ENCODE measurements at places on chromosomes 16 and 17.
A peak's percentile ranks its signal among the peaks of the same experiment; 100 is the strongest.

GRCh38 chr16:47460711-47461597 is at the start of the genes ITFG1 and PHKB:
ITFG1 (minus strand) TSS chr16:47461063; CDS start chr16:47461045, 18 bp downstream.
PHKB (plus strand) TSS chr16:47461331; CDS start chr16:47461351, 20 bp downstream.
- peak; percentile 94 for DNase-seq

DNA sequence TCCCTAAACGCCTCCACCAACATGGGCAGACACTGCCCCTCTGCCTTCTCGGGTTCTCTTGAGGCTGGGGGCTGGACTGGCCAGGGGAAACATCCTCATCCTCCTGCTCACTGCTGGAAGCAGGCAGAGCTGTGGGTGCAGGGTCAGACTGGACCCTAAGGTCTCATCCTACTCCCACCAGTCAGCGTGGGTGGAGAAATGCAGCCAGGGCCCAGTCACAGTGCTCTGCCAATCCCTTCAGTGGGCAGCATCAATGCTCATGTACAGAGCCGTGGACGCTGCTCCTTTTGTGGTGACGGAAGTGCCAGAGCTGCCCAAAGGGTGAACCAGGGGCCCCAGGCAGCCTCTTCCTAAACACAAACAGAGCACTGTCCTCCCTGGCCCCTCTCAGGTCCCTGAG is 13.4 kb upstream of the TBX2 start:
- DNase-seq: no peak

- DNase-seq: no peak
These were observed 1491.4 kb upstream of the GOT2 start for GRCh38 chr16:60225541-60225940.

DNA sequence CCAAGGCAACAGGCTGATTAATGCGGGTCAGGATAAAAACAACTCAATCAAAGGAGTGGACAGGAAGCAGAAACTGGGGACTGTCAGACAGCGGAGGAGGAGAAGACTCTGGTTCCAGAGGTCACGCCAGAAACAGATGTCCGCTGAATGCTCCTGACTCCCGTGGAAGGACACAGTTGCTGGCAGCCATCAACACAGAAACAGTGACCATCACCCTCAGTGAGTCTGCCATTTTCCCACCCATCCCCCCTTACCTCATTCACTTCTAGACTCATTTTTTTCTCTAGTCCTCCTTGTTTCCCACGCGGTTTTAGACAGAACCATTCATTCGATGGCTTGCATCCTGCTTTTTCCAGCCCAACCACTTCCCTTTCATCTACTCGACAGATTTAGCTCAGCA is 40.9 kb downstream of the DHRS7C start:
- no peak for DNase-seq

DNA sequence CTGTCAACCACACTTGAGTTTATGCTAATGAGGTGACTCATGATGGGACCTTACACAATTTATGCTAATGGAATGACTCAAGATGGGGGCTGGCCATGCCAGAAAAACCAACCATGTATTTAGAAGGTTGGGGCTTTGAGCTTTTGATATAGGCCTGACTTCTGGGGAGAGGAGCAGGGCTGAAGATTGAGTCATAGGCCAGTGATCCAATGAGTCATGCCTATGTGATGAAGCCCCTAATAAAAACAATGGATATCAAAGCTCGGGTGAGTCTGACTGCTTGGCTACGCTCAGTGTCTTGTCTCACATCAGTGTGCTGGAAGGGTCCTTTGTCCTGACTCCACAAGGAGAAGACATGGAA is 7.3 kb downstream of the MFSD6L start:
- no peak for DNase-seq

DNA sequence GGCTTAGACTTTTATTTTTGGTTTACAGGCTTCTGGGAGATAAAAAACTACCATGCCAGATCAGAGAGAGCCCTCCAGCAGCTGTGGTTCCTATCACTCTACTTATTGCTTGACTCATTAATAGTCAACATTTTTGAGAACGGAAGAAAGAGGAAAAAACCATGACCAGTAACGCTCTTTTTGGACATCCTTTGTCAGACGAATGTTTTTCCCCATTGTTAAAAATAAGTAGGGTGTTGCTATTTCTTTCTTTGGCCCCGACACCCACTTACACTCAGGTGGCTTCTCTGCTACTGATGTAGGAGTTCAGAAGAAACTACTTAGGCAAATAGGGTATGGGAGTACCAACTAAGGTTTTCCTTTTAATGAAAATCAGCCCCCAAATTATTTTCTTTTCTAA is 27.5 kb downstream of the TVP23A start:
- DNase-seq: no peak

DNA sequence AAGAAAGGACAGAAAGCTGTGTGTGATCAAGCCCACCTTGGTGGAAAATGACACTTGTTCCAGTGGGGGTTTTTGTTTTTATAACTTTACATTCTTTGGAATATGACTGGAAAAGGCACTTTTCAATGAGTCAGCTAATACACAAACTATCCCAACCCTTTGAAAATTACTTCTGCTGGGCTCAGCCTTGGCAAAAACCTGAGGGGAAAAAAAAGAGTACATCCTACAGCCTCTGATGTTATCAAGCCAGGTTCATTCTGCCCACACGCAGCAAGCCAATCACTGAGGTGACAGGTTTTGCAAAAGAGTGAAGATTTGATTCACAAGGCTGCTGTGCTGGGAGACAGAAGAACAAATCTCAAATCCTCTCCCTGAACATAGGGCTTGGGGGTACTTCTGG is 484.5 kb upstream of the ERCC4 start:
- DNase-seq: no peak

DNA sequence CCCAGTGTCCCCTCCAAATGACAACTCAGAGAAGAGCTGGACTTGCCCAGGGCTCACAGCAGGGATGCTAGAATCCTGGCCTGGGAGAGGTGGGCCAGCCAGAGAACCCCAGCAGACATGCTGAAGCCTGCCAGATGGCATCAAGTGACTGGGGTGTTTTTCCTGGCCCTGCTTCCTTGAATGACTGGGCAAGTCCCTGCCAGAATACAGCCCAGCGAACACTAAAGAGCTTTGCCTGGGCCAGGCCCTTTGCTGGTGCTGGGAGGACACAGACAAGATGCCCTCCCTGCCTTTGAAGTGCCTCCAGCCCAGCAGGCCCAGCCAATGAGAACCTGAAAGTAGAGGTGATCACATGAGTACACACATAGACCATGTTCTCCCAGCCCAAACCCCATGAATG is 11.5 kb downstream of the ZNF319 start:
- DNase-seq: no peak

DNA sequence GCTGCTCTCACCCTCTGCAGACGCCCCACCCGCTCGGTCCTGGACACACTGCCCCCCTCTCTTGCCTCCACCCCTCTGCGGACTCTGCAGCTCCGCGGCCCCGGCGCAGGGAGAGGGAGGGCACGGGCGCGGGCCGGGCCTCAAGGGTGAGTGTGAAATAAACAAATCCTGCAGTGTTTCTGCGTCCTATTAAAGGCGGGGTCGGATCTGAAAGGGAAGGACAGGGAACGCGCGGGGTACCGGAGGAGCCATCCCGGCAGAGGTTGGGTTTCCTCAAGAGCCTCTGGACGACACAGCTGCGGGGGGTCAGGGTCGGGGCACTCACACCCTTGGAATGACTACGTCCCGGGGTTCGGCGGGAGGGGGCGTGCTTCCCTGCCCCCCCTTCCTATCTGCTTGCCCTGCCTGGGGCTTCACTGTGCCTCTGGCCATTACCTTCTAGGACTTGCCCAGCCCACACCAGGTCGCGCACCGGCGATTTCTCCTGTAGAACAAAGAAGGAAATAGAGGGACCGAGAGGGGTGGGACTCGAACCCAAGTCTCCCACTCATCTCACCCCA is 466 bp upstream of the HSF4 start:
- DNase-seq: no peak

- no peak for DNase-seq
These were observed 116.0 kb downstream of the SOCS1 start for GRCh38 chr16:11140098-11140375.

- DNase-seq: no peak
These were observed 85.4 kb downstream of the ITFG1 start for GRCh38 chr16:47375423-47375822.

- no peak for DNase-seq
These were observed 593 bp upstream of the CD300E start for GRCh38 chr17:74624131-74624530.

DNA sequence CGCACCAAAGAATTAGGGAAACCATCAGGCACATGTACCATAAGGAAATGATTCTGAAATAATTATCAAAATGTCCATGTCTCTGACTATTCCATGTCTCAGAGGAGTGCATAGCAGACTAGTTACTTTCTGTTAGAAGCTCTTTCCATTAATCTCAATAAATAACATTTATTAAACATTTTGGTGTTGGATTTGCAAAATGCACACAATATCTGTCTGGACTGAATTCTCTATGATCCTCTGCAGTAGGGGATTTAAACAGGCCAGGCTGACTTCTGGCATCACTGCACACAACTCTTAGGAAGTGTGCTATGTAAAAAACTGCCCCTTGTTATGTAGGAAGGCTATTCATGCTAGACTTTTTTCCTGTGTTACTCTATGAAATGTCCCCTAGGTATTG is 283.3 kb upstream of the CDH5 start:
- no peak for DNase-seq

- no peak for DNase-seq
These were observed 280.9 kb upstream of the EEF2KMT start for GRCh38 chr16:5378531-5378930.

GRCh38 chr17:16922386-16923096 is 49.4 kb downstream of the TNFRSF13B start:
- DNase-seq: no peak

DNA sequence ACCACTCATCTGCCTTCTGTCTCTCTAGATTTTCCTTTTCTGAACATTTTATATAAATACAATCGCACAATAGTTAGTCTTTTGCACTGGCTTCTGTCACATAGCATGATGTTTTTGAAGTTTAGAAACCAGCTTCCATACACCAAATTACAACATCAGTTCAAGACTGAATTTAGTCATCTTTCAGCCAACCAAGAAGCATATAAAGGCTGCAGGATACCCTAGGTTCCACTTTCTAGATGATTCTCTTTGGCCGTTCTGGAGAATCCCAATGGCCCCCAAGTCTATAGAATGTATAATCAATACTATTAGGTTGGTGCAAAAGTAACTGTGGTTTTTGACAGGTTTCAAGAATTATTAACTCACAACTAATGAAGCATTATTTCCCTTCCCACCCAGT is 19.4 kb downstream of the SCPEP1 start:
- no peak for DNase-seq

- DNase-seq: no peak
These were observed 49.9 kb upstream of the MAP3K14 start for GRCh38 chr17:45366691-45367090.

DNA sequence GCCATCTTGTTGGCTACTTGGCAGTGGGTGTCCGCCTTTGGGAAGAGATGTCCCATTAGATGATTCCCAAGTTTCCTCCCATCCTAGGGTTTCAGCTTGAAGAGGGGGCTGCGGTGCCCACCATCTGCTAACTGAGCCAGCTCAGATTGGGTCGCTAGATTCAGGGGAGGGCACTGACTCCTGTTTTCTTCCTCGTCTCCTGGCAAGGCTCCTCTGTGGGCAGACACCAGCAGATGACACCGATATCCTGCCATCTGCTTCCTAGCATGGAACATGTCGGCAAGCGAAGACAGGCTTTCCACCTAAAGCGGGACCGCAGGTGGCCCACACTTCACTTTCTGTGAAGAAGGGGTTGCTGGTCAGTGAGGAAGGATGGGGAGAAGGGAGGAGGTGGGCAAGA is 27.3 kb downstream of the C17orf75 start:
- DNase-seq: no peak

GRCh38 chr16:29854520-29855100 is 8.4 kb downstream of the CDIPT start:
- DNase-seq: no peak

DNA sequence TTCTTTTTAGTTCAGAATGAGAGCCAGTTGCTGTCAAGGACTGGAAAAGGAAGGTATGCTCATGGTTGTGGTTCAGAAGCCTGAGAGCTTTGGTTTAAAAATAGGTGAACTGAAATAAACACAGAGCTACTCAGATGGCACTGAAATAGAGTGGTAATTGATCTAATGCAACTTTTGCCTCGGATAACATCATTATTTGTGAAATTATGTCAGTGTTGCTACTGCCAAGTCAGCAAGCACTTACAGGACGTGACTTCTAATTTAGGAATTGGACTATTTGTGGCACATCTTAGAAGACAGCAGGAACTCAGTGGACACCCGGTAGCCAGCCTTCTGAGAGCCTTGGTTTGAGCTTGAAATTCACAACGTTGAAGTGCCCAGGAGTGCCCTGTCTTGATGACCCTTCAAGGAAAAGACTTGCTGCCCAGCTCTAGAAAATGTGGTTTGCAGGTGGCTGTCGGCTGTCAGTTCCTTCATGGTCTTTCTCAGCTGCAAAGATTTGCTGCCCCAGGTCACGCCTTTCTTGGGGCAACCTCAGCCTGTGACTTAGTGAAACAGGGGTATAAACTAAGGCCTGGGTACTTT is 42.0 kb upstream of the XYLT1 start:
- DNase-seq: no peak

DNA sequence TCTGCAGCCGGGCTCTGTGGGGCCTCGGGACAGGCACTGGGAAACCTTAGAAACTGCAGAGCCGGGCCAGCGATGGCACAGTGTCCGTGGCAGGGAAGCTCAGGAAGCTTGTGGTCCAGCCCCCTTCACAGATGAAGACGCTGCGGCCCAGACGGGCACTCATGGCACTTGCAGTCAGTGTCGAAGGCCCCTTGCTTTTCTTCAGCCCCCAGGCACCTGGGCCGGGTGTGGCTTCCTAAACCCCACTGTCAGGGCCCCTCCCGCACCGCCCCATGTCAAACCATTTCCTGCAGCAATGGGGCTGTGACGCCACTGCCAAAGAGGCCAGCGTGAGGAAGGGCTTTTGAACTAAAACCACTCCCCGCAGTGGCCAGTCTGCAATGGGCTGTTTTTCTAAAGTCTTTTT is 164.0 kb downstream of the LAT start:
- peak; percentile 46 for DNase-seq

DNA sequence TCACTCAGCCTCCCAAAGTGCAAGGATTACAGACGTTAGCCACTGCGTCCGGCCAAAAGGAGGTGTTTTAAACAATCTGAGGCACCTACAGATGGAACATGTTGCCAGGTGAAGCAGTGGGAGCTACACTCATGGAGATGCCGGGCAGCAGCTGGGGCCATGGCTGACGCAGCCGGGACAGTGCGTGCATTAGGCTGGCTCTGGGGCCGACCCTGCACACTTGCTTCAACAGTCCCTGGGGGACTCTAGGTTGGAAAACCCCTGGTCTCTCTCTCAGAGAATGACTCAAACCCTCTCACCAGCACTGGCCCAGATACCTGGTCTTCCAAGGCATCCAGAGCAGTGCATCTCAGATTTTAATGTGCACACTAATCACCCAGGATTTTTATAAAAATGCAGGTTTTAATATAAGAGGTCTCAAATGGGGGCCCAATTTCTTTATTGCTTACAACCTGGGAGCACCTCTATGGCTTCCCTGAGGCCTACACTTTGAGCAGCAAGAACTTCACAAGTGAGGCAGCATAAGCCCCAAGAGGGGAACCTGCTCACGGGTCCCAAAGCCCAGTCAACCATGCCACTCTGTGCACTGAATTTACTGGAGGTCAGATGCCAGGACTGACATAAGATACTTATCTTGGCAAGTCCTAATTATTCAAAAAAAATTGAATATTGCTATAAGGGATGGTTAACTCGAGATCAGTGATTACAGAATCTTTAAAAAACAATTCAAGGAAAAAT is 70.8 kb upstream of the TRAP1 start:
- no peak for DNase-seq

Data from stimulated activated naive CD4-positive, alpha-beta T cell treated with Interleukin-2 at 50 U/mL for 16 hours (primary cell).